ENCODE measurements at places on chromosomes 13 and 19. TPM values are rescaled to one million over a fixed set of nuclear protein-coding genes. Genes with fewer than 3 reads are reported as not detected.

LHFPL6 gene
- polyA plus RNA-seq: not detected

RABAC1 gene
- 171 TPM for polyA plus RNA-seq

ZMYM2 gene
- 15.7 TPM for polyA plus RNA-seq

RFXAP gene
- 2.4 TPM for polyA plus RNA-seq

PRODH2 gene
- not detected for polyA plus RNA-seq

FLT1 gene
- polyA plus RNA-seq: 1.7 TPM

ZNF829 gene
- 2.6 TPM for polyA plus RNA-seq

Measured in naive thymus-derived CD4-positive, alpha-beta T cell (primary cell).